ENCODE measurements at places on chromosomes 1 and 21.

DNA sequence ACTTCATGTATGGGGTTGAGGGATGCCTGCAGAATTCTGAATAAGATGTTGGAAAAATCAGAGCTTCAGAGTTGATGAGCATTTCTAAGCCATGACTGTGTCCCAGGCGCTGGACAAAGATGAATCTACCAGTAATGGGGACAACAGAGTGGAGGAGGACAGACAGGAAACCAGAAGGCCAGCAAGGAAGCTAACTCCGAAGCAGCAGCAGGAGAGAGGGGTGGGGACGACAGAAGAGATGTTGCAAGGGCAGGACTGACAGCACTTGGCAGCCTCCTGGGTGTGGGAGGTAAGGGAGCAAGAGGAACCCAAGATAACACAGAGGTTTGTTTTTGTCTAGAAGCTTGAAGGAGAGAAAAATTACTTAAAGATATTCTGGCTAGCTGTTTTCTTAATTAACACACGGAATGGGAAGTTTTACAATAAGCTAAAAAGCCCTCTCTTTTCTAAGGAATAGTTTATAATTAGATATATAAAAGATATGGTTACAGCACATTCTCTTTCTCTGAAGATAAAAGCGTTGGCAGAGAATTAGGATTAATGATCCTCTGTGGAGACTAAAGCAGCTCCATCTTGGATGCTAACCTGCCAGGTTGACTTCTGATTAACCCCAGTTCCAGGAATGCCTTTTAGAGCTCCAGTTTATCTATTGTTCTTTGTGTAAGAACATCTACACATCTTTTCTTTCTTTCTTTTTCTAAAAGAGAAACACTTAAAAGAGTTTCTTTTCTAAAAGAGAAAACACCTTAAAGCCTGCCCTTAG, 92.7 kb downstream of the TENT5C start:
- DNase-seq, result no peak

DNA sequence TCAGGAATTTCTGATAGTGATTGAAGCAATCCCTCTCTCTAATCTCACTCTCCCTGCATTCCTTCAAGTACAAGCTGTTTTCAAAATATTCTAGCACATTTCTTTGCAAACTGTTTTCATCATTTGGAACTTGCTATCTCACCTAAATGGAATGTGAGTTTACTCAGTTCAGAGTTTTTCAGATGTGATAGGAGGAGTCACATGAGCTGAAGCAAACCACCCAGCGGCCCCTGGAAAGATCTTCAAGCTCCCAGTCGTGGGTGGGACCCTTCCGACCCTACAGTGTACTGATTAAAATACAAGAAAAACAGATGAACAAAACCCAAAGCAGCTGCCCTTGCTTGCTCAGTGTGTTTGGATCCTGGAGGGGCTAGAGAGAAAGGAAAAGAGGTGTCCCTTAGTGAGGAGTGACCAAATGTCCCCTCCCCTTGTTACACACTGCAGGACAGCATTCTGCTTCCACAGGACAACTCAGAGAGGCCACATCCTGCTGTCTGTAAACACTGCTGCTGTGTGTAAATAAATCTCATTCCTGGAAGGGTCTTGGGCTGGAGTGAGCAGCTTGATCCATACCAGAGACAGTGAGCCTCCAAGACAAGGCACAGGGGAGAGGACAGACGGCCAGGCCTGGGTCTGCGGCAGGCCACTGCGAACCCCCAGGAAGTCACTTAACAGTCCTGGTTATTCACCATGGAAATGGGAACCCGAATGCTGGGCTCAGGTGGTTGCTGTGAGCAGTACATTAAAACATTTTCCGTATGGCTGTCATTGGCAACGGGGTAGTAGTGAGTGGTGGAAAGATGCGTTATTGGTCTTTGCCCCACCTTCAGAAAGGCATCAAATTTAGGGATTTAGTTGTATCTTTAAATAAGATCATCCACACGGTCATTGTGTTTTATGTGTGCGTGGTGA, 229.2 kb downstream of the RHOU start:
- no peak for DNase-seq

- DNase-seq, result no peak
These were observed 229.3 kb downstream of the GRIK1 start for GRCh38 chr21:29710498-29710897.

DNA sequence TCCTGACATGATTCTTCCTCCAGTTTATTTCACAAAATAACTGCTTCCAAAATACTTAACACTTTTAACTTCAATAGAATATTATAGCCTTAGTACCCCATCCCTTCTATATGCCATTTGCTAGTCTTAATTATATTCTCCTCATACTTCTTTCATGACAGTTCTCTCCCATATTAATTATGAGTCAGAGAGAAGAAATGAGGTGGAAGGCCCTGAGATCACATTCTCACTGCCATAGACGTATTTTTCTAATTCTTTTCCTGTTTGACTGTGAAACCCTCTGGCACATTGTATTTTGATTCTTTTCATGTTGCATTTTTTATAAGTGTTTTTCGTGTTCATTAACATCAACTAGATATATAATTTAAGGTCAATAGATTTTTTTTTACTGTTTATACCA, 88.4 kb downstream of the GTF2B start:
- no peak for DNase-seq

GRCh38 chr21:44737706-44738354, 26.5 kb upstream of the TSPEAR start:
- DNase-seq, result peak; percentile 49

GRCh38 chr1:108345776-108346531, 102.1 kb upstream of the NBPF4 start:
- no peak for DNase-seq

DNA sequence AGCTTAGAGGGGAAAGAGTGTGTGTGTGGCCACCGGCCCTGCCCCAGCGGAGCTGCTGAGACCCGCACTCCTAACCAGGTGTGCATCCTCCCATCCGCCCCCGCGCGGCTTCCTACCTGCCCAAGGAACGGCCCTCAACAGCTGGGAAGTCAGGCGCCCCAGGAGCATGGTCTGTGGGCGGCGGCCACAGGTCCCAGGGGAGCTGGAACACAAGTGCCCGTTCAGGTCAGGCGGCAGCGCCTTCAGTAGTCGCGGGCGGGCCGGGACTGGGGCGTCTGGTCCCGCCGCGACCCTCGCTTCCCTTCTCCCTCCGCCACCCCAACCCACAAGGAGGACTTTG, 448 bp downstream of the AURKAIP1 start:
- no peak for DNase-seq

DNA sequence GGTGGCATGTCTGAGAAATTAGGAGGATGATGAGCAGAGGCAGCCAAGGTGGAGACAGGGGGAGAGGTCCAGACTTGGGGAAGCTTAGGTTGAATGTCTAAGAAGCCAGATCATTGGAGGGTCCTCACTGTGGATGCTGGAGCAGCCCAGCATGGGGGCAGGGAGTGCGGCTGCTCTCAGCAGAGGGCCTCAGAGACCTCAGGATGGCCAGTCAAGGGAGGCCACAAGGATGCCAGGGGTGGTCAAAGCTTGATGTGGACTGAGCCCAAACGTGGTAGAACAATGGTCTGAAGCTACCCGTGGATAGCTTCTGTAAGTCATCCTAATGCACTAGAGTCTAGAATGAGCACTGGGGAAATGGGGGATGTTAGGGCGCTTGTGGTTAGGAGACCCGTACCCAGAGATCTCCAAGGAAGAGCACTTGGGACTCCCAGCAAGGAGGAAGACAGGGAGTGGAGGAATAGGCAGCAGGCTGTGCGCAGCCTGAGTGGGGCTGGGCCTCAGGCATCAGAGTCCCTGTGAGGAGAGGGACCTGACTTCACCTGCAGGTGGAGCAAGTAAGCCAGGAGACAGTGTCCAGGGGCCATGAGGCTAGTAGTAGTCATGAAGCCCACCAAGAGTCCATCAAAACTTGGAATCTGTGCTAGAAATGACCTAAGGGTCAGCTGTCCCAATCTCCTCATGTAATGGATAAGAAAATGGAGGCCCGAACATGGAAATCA, 4.3 kb upstream of the S100A9 start:
- no peak for DNase-seq

DNA sequence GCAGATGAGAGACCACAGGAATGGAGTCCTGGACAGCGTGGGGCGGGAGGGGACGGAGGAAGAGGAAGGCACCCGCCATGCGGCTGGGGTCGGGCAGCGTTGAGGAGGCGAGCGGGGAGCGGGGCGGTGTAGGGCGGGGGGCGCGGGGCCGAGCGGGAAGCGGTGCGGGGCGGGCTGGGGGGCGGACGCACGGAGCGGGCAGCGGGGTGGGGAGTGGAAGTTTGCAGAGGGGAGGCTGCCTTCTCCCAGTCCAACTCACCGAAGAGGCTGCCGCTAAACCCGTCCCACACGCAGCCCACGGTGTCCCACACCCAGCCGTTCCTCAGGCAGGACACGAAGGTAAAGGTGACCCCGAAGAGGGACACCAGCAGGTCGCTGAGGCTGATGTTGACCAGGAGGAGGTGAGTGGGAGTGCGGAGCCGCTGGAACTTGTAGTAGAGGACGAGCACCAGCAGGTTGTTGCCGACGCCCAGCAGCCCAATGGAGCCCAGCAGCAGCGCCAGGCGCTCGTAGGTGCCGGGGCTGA, 483 bp downstream of the CHML start:
- peak; percentile 83 for DNase-seq

DNA sequence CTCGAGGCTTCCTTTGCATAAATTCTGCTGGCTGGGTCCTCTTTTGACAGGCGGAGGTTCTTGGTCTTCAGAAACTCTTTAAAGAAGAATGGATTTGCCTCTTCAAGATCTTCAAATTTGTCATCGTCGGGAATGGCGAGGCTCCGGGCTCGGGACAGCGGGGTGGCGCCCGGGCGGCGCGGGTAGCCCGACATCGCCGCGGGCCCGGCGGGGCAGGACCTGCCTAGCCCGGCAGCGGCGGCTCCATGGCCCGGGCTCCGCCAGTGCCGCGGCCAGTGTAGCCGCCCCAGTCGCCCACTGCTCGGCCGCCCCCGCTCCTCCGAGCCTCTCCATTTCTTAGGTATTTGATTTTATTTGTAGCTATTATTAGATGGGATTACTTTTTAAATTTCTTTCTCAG, 22.1 kb upstream of the TNN start:
- DNase-seq, result no peak

DNA sequence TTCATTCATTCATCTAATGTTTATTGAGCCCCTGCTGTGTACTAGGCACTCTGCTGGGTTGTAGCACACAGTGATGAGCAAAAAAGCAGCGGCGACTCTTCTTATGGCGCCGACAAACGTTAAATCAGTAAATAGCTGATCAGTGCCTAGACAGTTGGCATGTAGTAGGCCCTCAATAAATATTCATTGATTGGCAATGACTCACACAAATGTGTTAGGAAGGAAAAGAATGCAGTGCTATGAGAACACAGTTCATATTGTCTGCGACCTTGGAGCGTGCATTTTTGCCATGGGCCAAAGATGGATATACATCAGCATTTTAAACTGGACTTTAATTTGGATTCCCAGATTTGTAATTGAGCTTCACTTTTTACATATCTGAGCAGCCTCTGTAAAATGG, 52.0 kb downstream of the PRDM2 start:
- no peak for DNase-seq

DNA sequence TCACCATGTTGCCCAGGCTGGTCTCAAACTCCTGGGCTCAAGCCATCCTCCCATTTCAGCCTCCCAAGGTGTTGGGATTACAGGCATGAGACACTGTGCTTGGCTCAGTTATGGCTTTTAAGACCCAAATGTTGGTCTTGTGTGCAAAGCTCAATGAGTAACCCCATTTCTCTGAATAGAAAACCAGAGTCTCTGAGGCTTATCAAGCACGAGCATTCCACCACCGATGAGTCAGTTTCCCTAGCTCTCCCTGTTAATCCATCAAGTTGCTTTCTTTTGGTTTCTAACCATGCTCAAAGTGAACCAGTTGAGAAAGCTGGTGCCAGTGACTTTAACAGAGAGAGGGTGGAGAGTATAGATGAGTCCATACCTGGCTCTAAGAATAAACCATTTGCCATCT, 350.9 kb upstream of the ADGRL2 start:
- no peak for DNase-seq

DNA sequence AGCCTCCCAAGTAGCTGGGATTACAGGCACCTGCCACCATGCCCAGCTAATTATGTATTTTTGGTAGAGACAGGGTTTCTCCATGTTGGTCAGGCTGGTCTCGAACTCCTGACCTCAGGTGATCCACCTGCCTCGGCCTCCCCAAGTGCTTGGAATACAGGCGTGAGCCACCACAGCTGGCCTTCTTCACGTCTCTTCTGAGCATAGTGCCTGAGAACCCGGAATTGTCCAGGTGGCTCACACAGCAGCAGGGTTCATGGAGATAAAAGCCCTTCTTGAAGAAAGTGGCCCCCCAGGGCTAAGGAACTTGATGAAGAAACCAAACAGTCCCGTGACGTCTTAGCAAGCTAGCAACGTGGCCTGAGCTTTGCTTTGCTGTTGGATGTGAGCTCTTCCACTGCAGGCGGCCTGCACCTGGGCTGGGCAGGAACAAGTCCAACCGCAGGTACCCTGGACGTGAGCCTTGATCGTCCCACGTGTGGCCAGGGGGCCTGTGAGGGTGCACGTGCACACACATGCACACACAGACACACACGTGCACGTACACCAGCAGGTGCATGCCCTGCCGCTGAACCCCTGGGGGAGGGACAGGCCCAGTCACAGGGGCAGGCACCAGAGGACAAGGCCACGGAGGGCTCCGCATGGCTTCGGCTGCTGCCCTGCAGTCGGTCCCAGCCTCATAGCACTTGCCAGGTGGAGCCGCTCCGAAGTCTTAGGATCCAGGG, 23.4 kb upstream of the TRAPPC10 start:
- DNase-seq, result no peak

- peak; percentile 2 for DNase-seq
These were observed 36.5 kb upstream of the CD5L start for GRCh38 chr1:157878059-157878458.

DNA sequence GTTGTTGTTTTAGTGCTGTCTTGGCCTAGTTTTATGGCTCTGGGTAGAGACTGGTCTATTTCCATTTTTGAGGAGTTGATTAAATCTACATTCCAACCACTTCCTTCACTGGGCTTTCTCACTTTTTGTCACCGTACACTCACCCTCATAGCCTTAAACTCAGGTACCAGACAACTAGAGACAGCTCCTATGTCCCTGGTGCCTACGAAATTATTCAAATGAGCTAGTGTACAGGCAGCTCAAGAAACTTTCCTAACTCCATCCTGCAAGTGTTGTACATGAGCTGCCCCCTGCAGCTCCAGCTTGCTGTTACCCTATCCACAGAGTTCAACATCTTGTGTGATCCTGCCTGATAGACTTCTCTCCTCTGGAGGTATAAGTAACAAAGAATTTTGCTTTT, 704.8 kb upstream of the RGS18 start:
- DNase-seq, result peak; percentile 30

- DNase-seq, result no peak
These were observed 167.7 kb downstream of the SIPA1L2 start for GRCh38 chr1:232462213-232462612.

GRCh38 chr21:23402929-23403520, 2204.3 kb downstream of the MRPL39 start:
- no peak for DNase-seq

GRCh38 chr21:25246546-25246945, 360.7 kb downstream of the MRPL39 start:
- no peak for DNase-seq

DNA sequence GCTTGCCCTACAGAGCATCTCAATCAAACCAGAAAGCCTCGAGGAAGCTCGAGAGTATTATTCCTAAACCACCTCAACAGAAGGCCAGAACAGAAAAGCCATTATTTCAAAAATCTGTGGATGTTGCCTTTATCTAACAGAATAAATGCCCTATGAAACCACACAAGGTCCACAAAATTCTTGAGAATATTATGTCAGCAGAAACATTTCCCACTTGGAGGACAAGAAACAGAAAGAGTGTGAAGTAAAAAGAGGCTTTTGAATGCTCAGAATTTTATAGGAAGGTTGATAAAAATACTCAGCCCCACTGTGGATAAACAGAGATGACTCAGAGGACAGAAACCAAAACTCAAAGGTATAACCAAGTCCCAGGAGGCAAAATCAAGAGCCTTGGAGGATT, 146.4 kb upstream of the LRRC7 start:
- DNase-seq, result no peak

- no peak for DNase-seq
These were observed 147.8 kb upstream of the POGK start for GRCh38 chr1:166691476-166691875.

Data from right kidney (tissue), 9 donors.